ENCODE measurements at places on chromosomes 13 and 19.

DNA sequence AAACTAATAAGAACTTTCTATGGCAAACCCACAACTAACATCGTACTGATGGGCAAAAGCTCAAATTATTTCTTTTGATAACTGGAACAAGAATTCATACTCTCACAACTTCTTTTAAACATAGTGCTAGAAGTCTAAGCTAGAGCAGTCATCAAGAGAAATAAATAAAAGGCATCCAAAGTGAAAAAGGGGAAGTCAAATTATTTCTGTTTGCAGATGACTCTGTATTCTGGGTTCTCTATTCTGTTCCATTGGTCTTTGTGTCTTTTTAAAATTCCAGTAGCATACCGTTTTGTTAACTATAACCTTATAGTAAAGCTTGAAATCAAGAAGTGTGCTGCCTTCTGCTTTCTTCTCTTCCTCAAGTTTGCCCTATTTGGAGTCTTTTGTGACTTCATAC, 1215.9 kb downstream of the UQCRFS1 start:
- DNase-seq = no peak
- H3K4me3 ChIP-seq = no peak overlapping the region
- no peak overlapping the region for H3K27ac ChIP-seq
- H3K4me1 ChIP-seq = no peaks in the 10 kb centered on the region
- no peaks in the 10 kb centered on the region for H3K36me3 ChIP-seq

DNA sequence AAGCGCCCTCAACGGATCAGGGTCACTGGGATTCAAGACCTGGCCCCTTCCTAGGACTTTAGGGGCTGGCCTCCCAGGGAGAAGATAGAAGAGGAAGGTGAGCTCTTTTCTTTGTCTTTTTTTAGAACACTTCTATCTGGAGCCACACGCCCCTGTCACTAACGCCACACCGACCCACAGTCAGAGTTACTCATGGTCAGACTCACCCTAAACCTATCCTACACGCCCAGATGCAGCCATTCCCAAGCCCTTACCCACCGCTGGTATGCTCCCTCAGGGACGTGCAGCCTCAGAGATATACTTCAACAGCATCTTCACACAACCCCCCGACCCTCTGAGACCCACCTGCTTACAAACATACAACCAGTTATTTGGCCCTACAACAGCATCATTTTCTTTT, 29.9 kb upstream of the MUC16 start:
- DNase-seq = no peak
- H3K27ac ChIP-seq = no peak overlapping the region
- H3K27me3 ChIP-seq = no peaks in the 10 kb centered on the region
- no peak overlapping the region for H3K4me3 ChIP-seq
- H3K36me3 ChIP-seq = no peaks in the 10 kb centered on the region

DNA sequence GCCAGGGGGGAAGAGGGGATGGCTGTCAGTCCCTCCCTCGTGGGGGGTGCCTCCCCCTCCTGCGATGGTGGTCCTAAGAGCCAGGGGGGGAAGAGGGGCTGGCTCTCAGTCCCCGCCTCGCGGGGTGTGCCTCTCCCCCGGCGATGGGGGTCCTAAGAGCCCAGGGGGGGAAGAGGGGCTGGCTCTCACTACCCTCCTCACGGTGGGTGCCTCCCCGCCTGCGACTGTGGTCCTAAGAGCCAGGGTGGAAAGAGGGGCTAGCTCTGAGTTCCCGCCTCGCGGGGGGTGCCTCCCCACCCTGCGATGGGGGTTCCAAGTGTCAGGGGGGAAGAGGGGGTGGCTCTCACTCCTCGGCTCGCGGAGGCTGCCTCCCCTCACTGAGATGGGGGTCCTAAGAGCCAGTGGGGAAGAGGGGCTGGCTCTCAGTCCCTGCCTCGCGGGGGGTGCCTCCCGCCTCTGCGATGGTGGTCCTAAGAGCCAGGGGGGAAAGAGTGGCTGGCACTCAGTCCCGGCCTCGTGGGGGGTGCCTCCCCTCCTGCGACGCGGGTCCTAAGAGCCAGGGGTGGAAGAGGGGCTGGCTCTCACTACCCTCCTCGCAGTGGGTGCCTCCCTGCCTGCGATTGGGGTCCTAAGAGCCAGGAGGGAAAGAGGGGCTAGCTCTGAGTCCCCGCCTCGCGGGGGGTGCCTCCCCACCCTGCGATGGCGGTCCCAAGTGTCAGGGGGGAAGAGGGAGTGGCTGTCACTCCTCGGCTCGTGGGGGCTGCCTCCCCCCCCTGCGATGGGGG, 2325.6 kb upstream of the PCDH20 start:
- H3K4me1 ChIP-seq = no peaks in the 10 kb centered on the region
- H3K27me3 ChIP-seq = no peaks in the 10 kb centered on the region
- DNase-seq = no peak
- no peak overlapping the region for H3K27ac ChIP-seq

DNA sequence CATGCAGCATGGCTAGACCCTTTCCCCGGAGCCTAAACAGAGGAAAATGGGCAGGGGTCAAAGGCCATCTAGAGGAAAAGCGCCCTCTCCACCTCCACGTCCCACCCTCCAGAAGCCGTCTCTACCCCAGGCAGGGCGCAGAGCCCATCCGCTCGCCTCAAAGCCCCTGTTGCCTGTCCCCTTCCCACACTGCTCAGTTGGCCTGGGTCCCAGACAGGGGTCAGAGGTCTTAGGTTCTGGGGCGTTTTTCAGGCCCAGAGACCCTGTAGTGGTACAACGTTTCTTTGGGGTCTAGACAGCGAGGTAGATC, 285 bp downstream of the TMEM143 start:
- no peaks in the 10 kb centered on the region for H3K36me3 ChIP-seq
- peak overlapping the region; percentile 18 for H3K4me3 ChIP-seq
- no peaks in the 10 kb centered on the region for H3K4me1 ChIP-seq
- peak; percentile 84 for DNase-seq

- no peak for DNase-seq
- H3K27ac ChIP-seq = no peak overlapping the region
- no peaks in the 10 kb centered on the region for H3K4me1 ChIP-seq
- H3K27me3 ChIP-seq = no peaks in the 10 kb centered on the region
These were observed 170.4 kb downstream of the LIG4 start for GRCh38 chr13:108044954-108045353.

DNA sequence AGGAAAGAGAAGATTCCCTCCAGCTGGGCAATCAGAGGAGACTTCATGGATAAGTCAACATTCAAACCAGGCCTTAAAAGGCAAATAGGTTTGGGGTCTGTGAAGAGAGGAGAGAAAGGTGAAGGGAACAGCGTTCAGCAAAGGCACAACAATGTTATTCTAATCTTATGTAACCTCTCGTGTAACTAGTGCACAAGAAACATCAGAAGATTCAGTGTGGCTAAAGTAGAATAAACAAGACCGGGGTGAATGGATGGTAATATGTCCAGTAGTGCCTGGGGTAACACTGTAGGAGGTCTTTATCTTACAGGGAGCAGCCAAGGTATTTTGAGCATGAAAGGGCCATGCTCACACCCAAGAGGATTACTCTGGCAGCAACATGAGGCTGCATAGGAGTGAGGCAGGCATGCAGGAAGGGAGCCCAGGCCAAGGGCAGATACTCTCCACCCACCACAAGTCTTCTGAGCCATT, 24.1 kb downstream of the LHFPL6 start:
- H3K27ac ChIP-seq = no peak overlapping the region
- H3K27me3 ChIP-seq = no peaks in the 10 kb centered on the region
- H3K4me3 ChIP-seq = no peak overlapping the region
- DNase-seq = no peak
- no peaks in the 10 kb centered on the region for H3K4me1 ChIP-seq
- H3K36me3 ChIP-seq = no peaks in the 10 kb centered on the region

DNA sequence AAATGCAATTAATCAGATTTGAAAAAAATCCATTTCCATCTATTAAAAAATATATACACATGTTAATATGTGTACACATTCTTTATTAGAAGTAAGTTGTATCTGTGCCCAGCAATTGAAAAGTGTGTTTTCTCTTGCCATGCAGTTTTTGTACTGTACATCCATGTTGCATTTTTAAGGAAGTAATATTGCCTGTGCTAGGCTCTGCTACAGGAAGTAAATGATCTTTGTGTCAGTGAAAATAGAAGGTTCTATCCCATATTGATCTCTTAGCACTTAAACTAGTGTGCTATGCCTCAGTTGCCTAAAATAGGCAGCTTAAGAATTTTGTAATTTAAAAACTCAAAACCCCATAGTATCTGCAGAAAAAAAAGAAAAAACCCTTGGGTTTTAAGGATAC, 122.5 kb downstream of the CDK8 start:
- H3K27ac ChIP-seq = no peak overlapping the region
- H3K4me1 ChIP-seq = no peaks in the 10 kb centered on the region
- DNase-seq = no peak
- no peaks in the 10 kb centered on the region for H3K36me3 ChIP-seq
- no peak overlapping the region for H3K4me3 ChIP-seq

DNA sequence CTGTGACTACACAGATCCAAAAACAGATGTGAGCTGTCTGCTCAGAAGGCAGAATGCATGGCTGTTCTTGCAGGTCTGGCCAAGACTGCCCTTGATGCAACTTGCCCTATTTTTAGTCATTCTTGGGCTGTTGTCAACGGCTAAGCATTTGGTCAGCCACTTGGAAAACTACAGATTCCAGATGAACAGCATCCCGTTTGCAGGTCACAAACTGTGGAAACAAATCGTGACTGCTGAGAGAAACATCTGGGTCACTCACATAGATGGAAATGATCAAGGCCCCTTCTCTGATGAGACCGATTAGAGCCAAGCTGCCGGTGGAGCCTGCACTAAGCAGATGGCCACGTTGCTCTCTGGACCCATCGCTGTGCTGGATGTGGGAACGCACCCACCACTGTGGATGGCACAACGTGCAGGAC, 15.4 kb upstream of the METTL21C start:
- H3K27ac ChIP-seq = no peak overlapping the region
- no peak for DNase-seq
- no peaks in the 10 kb centered on the region for H3K36me3 ChIP-seq
- no peak overlapping the region for H3K4me3 ChIP-seq
- H3K27me3 ChIP-seq = no peaks in the 10 kb centered on the region

DNA sequence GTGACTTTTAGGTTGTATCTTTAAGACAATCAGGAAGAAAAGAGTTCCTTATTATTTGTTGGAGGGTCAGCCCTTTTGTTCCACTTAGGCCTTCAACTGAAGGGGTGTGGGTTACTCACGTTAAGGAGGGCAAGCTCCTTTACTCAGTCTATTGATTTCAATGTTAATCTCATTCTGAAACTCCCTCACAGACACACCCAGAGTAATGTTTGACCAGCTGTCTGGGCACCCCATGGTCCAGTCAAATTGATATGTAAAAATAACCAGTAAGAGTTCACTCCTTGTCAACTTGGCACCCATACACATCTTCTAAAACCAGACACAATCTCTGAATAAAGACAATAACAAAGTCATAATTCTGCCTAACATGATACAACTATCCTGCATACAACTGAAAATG, 292.9 kb downstream of the KLF5 start:
- DNase-seq = no peak
- H3K27me3 ChIP-seq = no peaks in the 10 kb centered on the region
- H3K4me1 ChIP-seq = no peaks in the 10 kb centered on the region

DNA sequence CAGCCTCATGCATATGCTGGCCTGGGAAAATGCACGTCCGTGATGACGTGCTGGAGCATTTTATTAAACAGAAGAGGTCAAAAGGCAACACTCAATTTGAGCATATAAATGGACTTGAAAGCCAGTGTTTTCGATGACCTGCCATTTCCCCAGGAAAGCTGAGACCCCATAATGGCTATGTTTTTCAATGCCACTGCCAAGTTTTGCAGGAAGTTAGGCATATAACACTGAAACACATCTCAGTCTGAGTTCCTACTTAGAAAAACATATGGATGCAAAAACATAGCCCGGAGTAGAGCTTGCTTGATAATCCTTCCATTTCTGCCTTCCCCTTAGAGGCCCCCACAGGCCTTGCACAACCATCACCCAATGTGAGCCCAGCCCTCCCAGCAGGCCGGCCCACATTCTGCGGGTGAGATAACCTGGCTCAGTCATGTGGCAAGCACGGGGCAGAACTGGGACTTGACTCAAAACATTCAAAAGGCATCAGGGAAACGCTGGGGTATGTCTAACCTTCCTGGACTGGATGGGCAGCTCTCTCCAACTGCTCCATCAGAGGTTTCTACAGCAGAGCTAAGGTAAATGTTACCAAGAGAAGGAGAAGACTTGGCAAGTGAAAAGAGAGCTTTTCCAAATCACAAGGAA, 24.9 kb downstream of the EPS15L1 start:
- no peak for DNase-seq
- H3K4me1 ChIP-seq = peaks cover 10% of the 10 kb centered on the region
- no peaks in the 10 kb centered on the region for H3K36me3 ChIP-seq
- no peaks in the 10 kb centered on the region for H3K27me3 ChIP-seq

GRCh38 chr19:5338656-5339197, 1.9 kb downstream of the PTPRS start:
- DNase-seq = no peak
- no peaks in the 10 kb centered on the region for H3K36me3 ChIP-seq
- peaks cover 5% of the 10 kb centered on the region for H3K4me1 ChIP-seq
- H3K27ac ChIP-seq = no peak overlapping the region

DNA sequence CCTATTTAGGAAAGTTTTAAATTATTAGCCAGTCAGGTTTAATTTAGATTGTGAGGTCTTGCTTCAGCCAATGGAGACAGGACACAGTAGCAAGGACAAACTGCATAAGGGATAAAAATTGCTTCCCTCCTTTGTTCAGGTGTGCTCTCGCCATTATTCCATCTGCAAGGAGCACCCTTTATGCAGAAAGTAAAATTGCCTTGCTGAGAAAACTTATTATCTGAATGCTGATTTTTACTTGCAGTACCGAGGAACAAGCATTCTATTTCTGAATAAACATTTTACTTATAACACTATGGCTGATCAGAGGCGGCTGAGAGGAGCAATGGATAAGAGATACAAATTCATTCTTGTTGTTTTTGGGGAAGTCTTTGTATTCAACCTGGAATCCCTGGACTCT, 8.0 kb downstream of the CYP4F22 start:
- H3K27me3 ChIP-seq = no peaks in the 10 kb centered on the region
- no peaks in the 10 kb centered on the region for H3K4me1 ChIP-seq
- no peak overlapping the region for H3K27ac ChIP-seq
- DNase-seq = no peak
- H3K4me3 ChIP-seq = no peak overlapping the region

GRCh38 chr13:112227031-112227430, 149.1 kb upstream of the SPACA7 start:
- H3K4me1 ChIP-seq = no peaks in the 10 kb centered on the region
- no peaks in the 10 kb centered on the region for H3K36me3 ChIP-seq

DNA sequence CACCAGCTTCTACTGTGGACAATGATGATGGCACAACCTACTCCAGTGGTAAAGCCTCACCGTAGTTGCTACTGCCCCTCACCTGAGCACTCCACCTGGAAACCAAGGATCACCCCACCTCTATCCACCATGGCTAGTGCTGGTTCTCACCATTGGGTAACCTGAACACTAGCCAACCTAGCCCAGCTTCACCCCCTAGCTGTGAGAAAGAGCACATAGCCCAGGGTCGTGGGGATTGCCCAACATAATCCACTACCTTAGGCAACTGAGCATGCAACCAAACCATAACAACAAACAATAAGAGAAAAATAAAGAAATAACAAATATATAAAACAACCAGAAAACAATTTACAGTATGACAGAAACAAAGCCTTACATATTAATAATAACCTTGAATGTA, 560.1 kb downstream of the DIAPH3 start:
- H3K4me1 ChIP-seq = peaks cover 13% of the 10 kb centered on the region
- no peak for DNase-seq
- no peaks in the 10 kb centered on the region for H3K36me3 ChIP-seq
- H3K27me3 ChIP-seq = no peaks in the 10 kb centered on the region
- H3K4me3 ChIP-seq = no peak overlapping the region
